Progenitor cell of endocrine pancreas (in vitro differentiated cells): ENCODE measurements at places on chromosomes 2 and 18. TPM values are rescaled to one million over a fixed set of nuclear protein-coding genes. Genes with fewer than 3 reads are reported as not detected.
A peak's percentile ranks its signal among the peaks of the same experiment; 100 is the strongest.

Gene TSGA10
- 12.3 and 13.8 TPM in 2 replicates for total RNA-seq

Gene SPP2
- total RNA-seq = not detected in 2 replicates

Gene CIDEA
- not detected in 2 replicates for total RNA-seq

Gene TNP1
- 1.1 TPM in 1 of 2 replicates, not detected in the other for total RNA-seq

Gene WNT6
- 0.72 and 1.5 TPM in 2 replicates for total RNA-seq

Gene NDC80
- total RNA-seq = 15.0 and 17.4 TPM in 2 replicates

Gene GALR1
- total RNA-seq = 2.9 and 4.0 TPM in 2 replicates

Gene AQP4
- total RNA-seq = 1.6 and 1.7 TPM in 2 replicates

- no peak overlapping the region for H3K27ac ChIP-seq
- peaks cover 42% of the 10 kb centered on the region for H3K27me3 ChIP-seq
- no peak for DNase-seq
- peaks cover 4% of the 10 kb centered on the region for H3K4me1 ChIP-seq
These were observed 25.7 kb downstream of the DCDC2C start for GRCh38 chr2:3729055-3729448.

DNA sequence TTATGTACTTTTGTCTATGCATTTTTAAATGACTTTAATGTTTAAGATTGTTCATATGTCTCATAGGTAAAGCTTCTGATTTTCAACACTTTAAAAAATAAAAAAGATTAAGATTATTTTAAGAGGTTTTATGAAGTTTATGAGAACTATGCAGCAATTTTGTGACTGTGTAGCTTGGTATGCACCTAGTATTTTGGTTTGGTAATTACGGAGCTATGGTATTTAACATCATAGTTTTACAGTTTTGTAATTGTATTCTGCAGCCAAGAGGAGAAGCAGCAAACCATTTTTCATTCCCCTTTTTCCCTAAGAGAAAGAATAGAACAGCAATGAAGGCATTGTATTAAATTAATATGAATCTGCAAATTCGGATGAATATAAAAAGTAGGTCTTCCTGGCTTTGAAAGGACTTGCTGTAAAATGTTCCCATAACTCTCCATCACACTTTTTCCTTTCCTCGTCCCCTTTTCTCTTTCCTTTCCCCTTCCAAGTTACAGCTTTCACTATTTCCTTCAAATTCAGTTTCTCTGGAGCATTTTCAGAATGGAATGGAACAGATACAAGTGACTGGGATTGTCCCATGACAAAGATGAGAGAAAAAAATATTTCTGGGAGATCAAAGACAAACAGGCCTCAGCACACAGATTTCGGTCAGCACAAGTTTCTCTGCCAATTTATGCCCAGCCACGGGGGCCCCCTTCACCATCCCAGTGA lies 26.1 kb upstream of the PIEZO2 start:
- H3K4me3 ChIP-seq = no peak overlapping the region
- DNase-seq = no peak
- H3K27me3 ChIP-seq = peaks cover 14% of the 10 kb centered on the region
- H3K27ac ChIP-seq = no peak overlapping the region
- no peaks in the 10 kb centered on the region for H3K36me3 ChIP-seq

DNA sequence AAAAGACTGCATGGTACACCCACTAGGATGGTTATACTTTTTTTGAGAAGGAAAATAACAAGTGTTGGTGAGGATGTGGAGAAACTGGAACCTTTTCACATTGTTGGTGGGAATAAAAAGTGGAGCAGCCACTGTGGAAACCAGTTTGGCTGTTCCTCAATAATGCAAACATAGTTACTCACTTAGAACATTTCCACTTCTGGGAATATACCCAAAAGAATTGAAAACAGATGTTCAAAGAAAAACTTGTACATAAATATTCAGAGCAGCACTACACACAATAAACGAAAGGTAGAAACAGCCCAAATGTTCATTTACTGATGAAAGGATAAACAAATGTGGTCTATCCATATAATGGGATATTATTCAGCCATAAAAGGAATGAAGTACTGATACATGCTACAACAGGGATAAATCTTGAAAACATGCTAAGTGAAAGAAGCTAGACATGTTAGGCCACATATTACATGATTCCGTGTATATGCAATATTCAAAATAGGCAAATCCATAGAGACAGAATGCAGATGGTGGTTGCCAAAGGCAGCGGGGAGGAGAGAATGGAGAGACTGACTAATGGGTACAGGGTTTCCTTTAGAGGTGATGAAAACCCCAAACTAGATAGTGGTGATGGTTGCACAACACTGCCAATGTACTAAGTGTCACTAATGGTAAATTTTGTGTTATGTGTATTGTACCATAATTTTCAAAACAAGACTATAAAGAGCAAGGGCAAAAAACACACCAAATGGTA lies 20.9 kb upstream of the LMAN1 start:
- no peak for DNase-seq
- peaks cover 21% of the 10 kb centered on the region for H3K27me3 ChIP-seq
- no peak overlapping the region for H3K27ac ChIP-seq

- no peaks in the 10 kb centered on the region for H3K27me3 ChIP-seq
- no peak overlapping the region for H3K27ac ChIP-seq
These were observed 148.4 kb downstream of the HDAC4 start for GRCh38 chr2:239252393-239252792.

- H3K27ac ChIP-seq = no peak overlapping the region
- no peak for DNase-seq
- H3K36me3 ChIP-seq = no peaks in the 10 kb centered on the region
These were observed 243.3 kb downstream of the LOXHD1 start for GRCh38 chr18:46413684-46414083.

- peaks cover 21% of the 10 kb centered on the region for H3K4me1 ChIP-seq
- H3K27ac ChIP-seq = peak overlapping the region; percentile 76
- H3K27me3 ChIP-seq = peaks cover 32% of the 10 kb centered on the region
These were observed 164.1 kb downstream of the KLHL29 start for GRCh38 chr2:23549051-23549450.

DNA sequence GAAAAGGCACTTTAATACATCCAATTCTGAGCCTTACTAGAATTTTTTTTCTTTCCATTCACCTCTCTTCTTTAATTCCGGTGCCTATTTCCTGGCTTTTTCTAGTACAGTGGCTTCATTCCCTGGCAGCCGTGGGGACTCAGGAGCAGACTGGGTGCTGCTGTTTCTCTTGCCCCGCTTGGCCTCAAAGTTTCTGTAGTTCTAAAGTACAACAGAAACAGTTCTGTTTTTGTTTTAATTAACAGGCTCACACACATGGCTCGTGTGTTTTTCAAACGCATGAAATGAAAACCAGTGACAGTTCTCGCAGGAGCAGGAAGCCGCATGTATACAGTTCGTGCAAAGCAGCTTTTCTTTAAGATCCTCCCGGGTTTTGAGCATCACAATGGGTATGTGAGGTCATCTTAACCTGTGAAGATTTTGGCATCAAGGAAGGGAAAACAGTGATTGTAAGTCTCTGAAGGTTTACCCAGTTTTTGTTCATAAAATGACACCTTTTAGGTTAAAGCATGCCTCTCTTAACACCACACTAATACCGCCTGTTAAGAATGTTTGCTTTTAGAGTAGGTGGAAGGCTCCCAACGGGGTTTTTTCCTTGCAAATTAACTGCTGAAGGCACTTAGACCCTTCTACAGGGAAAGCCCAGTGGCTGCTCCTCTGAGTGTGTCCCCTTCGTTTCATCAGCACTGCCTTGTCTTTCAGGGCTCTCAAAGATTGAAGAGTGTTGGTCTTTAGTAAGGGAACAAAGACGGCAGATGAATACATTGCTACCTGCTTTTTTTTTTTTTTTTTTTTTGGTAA lies 5.8 kb downstream of the FZD7 start:
- peaks cover 4% of the 10 kb centered on the region for H3K36me3 ChIP-seq
- H3K4me3 ChIP-seq = no peak overlapping the region
- H3K27me3 ChIP-seq = no peaks in the 10 kb centered on the region
- DNase-seq = no peak
- H3K27ac ChIP-seq = peak overlapping the region; percentile 97

DNA sequence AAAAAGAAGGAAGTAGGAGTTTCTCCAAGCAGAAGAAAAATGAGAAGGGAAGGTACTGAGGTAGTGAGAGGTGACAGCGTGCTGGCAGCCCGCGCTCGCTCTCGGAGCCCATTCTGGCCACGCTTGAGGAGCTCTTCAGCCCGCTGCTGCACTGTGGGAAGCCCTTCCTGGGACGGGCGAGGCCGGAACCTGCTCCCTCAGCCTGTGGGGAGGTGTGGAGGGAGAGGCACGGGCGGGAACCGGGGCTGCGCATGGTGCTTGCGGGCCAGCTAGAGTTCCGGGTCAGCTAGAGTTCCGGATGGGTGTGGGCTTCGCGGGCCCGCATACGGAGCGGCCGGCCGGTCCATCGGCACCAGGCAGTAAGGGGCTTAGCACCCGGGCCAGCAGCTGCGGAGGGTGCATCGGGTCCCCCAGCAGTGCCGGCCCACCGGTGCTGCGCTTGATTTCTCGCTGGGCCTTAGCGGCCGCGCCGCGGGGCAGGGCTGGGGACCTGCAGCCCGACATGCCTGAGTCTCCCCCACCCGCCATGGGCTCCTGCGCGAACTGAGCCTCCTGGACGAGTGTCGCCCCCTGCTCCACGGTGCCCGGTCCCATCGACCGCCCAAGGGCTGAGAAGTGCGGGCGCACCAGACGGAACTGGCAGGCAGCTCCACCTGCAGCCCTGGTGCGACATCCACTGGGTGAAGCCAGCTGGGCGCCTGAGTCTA lies 11.1 kb upstream of the CYS1 start:
- peaks cover 6% of the 10 kb centered on the region for H3K27me3 ChIP-seq
- H3K36me3 ChIP-seq = no peaks in the 10 kb centered on the region
- DNase-seq = no peak
- no peak overlapping the region for H3K27ac ChIP-seq
- peaks cover 19% of the 10 kb centered on the region for H3K4me1 ChIP-seq

DNA sequence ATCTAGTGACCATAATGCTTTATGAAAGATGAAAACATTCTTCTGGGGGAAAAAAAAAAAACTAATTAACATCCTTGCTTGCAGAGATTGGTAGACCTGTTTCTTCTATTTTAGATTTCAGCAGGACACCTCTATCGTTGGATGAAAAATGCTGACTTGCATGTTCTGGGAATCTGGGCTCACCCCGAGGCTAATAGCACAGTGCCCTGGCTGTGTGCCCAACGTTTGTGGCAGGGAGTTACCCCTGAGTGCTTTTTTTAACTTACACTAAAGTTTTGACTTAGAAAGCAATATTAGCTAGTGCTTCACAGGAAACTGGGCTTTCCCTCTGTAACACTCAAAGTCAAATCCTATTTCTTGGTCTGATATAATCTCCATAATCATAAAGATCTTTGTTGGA lies 233.2 kb downstream of the SLC8A1 start:
- H3K27ac ChIP-seq = no peak overlapping the region
- no peak for DNase-seq
- H3K36me3 ChIP-seq = no peaks in the 10 kb centered on the region
- no peaks in the 10 kb centered on the region for H3K27me3 ChIP-seq
- H3K4me3 ChIP-seq = no peak overlapping the region
- H3K4me1 ChIP-seq = no peaks in the 10 kb centered on the region

- peaks cover 9% of the 10 kb centered on the region for H3K4me1 ChIP-seq
- DNase-seq = no peak
- H3K27me3 ChIP-seq = no peaks in the 10 kb centered on the region
- no peaks in the 10 kb centered on the region for H3K36me3 ChIP-seq
- H3K27ac ChIP-seq = no peak overlapping the region
These were observed 15.7 kb upstream of the FZD7 start for GRCh38 chr2:202017940-202018339.

DNA sequence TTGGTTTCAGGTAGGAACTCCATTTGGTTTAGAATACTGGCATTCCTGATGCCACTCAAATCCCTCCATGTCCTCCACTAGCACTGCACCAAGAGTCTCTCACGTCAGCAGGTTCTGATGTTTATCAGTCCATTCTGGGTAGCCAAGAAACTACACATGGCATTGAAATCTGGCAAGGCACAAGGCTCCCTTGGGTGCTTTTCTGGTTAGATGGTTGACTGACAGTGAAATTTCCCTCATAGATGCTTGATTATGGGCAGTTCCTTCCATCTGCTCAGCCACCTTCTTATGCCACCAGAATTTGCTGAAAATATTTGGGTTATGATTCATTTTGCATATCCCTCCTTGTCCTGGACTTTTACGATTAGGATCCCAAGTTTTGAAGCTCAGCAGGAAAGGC lies 32.6 kb downstream of the EDAR start:
- DNase-seq = no peak
- peaks cover 8% of the 10 kb centered on the region for H3K36me3 ChIP-seq
- no peak overlapping the region for H3K4me3 ChIP-seq
- H3K27ac ChIP-seq = no peak overlapping the region
- peaks cover 17% of the 10 kb centered on the region for H3K4me1 ChIP-seq
- no peaks in the 10 kb centered on the region for H3K27me3 ChIP-seq

DNA sequence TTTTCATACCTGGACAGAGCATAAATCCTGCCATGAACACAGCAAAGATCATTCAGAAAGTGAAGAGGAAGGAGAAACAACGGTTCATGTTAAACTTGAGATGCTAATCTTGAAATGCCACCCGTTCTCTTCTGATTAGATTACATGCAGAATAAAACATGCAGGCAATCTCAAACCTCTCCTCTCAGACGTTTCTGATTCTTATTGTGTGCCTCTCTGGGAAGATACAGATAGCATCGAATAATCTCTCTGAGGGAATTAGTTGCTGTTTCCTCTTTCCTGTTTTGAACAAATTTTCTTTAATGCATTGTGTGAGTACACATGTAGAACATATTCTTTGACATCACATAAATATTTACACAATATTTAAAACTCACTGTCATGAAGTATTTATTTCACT lies 313.4 kb downstream of the PRKCE start:
- peaks cover 3% of the 10 kb centered on the region for H3K27me3 ChIP-seq
- peaks cover 8% of the 10 kb centered on the region for H3K4me1 ChIP-seq
- no peak overlapping the region for H3K4me3 ChIP-seq
- no peak overlapping the region for H3K27ac ChIP-seq
- H3K36me3 ChIP-seq = no peaks in the 10 kb centered on the region

GRCh38 chr2:187497858-187498463 lies 49.9 kb upstream of the CALCRL start:
- no peak overlapping the region for H3K4me3 ChIP-seq
- no peak overlapping the region for H3K27ac ChIP-seq
- H3K27me3 ChIP-seq = no peaks in the 10 kb centered on the region

DNA sequence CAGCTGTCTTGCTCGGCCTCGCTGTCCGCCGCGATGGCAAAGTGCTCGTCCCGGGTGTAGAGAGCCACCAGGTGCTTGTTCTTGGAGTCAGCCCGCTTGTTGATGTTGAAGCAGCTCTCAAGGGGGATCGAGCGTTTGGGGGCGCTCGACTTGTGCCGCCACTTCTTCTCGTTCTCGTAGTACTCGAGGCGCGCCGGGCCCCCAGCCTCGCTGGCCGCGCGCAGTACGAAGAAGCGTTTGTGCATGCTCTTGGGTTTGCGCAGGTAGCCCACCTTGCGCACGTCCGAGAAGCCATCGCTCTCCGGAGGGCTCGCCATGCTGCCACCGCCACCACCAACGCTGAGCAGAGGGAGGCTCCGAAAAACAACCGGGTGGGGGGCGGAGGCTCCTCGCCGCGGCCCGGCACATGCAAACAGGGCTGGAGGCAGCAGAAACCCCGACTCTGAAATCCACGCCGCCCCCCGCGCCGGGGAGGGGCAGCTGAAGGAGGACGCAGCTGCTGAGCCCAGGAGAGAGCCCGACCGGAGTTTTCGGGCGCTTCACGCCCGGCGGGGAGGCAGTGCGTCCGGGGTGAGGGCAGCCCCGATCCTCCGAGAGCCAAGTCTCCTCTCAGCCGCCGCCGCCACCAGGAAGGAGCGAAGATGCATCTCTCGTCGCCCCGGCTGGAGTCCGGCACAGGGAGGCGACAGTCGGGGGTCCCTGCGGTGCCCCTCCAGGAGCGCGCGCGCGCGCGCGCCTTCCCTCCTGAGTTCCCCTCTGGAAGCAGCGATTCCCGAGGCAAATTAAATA lies 1.0 kb downstream of the IRS1 start:
- no peak for DNase-seq
- H3K4me1 ChIP-seq = peaks cover 35% of the 10 kb centered on the region
- H3K27me3 ChIP-seq = no peaks in the 10 kb centered on the region
- H3K27ac ChIP-seq = peak overlapping the region; percentile 73
